Spinal cord (tissue), 10 donors: ENCODE measurements at places on chromosomes 1 and 21. TPM values are rescaled to one million over a fixed set of nuclear protein-coding genes. Genes with fewer than 3 reads are reported as not detected.

DNA sequence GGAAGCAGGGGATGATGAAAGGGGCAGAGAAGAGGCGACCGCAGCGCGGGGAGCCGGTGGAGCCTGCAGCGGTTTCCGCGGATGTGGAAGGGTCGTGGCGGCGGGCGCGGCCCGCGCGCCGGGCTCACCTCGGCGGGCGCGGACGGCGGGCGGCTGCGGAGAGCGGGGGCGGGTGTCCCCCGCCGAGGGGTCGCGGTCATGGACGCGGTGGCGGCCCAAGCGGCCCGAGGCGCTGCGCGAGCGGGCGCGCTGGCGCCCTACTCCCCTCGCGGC, 572 bp downstream of the LPGAT1 start:
- no peaks in the 10 kb centered on the region for H3K4me1 ChIP-seq
- H3K36me3 ChIP-seq: no peaks in the 10 kb centered on the region
- H3K27ac ChIP-seq: no peak overlapping the region
- no peak for DNase-seq

The AKR7A3 gene
- total RNA-seq: 3.2 TPM

DNA sequence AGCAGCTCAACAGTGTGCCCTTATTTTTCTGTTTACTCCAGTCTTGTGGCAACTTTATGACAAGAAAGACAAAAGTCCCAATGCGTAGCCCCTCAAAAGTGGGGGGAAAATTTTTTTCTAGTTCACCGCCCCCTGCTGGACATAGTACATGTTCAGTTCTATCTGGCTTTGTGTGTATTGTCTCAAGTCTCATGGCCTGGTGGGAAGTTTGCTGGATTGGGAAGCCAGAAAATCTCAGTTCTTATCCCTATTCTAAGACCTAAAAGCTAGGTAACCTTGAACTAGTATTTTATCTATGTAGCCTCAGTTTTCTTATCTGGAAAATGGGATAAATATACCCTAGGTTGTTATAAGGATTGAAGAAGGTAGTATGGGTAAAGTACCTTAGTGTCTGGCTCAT, 55.8 kb upstream of the LDLRAP1 start:
- H3K27me3 ChIP-seq: no peaks in the 10 kb centered on the region
- no peak for DNase-seq
- H3K4me1 ChIP-seq: peaks cover 5% of the 10 kb centered on the region
- no peak overlapping the region for H3K27ac ChIP-seq
- no peak overlapping the region for H3K4me3 ChIP-seq

- H3K4me3 ChIP-seq: no peak overlapping the region
- no peak for DNase-seq
- H3K27ac ChIP-seq: no peak overlapping the region
- H3K36me3 ChIP-seq: no peaks in the 10 kb centered on the region
Observed at GRCh38 chr1:245336149-245336983, 181.6 kb downstream of the KIF26B start.

GRCh38 chr1:16727190-16728111, 12.9 kb upstream of the RNU1-4 start:
- DNase-seq: no peak
- no peak overlapping the region for H3K4me3 ChIP-seq
- H3K36me3 ChIP-seq: no peaks in the 10 kb centered on the region
- H3K27ac ChIP-seq: no peak overlapping the region
- peaks cover 6% of the 10 kb centered on the region for H3K27me3 ChIP-seq
- peaks cover 8% of the 10 kb centered on the region for H3K4me1 ChIP-seq
